ENCODE measurements at places on chromosomes 4 and X.

GRCh38 chr4:118206627-118207026 lies 146.2 kb downstream of the PRSS12 start:
- no peak for DNase-seq

DNA sequence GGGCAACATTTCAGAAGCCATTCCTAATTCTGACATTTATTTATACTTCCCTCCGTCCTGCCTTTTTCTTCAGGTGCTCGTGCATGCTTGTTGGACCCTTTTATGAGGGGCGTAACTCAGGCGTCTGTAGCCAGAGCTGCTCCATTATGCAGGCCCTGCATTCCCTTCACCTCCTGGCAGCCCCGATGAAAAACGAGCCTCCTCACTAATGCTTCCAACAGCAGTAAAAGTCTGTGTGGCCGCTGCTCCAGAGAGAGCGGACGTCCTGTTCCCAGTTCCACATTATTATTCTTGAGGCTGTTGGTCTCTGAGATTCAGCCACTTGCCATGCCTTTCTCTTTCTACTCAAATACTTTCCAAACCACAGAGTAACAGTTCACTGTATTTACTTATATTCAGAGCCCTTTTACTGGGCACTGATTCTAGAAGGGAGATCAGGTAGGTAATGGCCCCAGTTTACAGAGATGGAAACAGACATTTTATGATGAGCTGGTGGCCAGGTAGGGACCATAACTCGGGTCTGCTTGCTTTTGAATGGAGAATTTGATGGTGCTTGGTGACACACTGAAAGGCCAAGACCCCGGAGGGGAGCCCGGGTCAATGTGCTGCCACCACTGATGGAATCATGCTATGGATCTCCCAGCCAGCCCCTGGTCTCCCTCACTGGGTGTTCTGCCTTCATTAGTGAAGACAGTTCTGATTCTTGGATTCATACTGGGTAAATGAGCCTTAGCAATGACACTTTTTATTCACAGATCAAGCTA lies 101.0 kb downstream of the GATB start:
- DNase-seq: no peak

GRCh38 chrX:48890296-48890925 lies 7.2 kb downstream of the TIMM17B start:
- DNase-seq: peak; percentile 6

- peak; percentile 43 for DNase-seq
Observed at GRCh38 chr4:140793291-140793690, 37.1 kb upstream of the TBC1D9 start.

DNA sequence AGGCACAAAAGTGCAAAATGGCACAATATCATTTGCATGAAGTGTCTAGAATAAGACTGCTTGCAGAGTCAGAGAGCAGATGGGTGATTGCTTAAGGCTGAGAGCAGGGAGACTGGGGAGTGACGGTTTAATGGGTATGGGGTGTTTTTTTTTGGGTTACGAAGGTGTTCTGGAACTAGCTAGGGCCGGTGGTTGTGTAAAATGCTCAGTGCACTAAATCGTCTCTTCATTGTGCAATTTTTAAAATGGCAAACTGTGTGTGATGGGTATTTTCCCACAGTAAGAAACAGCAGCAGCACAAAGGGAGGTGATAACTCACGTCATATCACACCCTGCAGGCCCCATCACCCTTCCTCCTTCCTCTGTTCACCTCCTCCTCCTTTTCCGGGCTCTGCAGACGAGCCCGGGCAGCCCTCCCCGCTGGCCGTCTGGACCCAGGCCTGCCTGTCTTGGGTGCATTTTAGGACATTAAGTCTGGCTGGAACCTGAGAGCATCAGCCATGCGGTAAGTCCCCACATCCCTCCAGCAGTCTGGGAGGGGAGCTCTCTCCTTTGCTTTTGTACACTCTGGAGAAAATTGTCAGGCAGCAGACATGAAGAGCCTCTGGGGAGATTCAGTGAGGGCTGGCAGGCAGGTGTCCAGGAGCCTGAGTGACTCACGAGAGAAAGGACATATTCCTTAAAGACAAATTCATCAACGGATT lies 42.7 kb downstream of the ASMT start:
- DNase-seq: peak; percentile 48

GRCh38 chr4:45078201-45078600 lies 351.8 kb upstream of the GNPDA2 start:
- no peak for DNase-seq

DNA sequence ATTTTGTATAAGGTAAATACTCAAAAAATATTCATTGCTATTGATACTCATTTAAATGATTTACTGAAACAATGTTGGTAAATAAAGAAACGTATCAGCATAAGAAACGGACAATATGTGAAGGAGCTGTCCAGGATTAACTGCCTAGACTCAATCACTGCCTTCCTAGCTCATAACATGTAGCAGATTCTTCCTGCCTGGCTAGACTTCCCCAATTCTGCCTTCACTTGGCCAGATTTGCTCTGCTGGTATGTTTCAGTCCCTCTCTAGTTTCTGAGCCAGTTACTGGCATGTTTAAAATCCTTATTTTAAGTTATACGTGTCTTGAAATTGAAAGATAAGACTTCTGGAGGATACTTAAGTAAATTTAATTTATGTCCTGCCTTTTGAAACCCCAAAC lies 740.3 kb downstream of the CENPC start:
- no peak for DNase-seq

DNA sequence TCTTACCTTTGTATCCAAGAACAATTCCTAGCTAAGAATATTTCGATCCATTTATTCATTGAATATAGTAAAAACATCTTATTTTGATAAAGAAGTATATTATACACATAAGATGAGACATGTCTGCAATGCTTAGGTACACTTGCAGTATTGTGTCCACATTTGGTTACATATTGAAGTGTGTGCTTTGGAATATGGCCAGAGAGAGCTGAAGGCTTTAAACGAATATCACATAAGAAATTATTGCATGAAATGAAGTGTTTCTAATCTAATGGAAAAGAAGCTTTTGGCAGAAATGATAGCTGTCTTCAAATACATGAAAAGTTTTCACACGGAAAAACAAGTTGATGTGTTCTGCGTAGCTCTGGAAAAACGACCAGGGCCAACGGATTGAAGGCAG lies 516.1 kb upstream of the ZFP42 start:
- no peak for DNase-seq

DNA sequence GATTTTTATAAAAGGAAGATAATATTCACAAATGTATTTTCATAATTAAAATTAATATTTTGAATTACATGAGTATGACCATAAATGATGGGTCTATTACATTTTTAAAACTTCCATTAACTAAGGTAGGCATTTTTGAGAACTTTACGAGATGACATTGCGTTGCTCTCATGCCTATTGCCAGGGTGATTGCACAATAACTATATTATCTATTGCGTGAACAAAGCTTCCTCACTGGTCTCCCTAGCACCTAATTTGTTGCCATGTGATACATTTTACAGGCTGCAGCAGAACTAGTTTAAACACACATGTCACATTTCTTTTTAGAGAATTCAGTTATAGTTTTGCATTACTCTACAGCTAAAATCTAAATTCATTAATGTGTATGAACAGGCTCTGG lies 289.7 kb upstream of the GRID2 start:
- DNase-seq: no peak

GRCh38 chrX:130165181-130165702 lies 399 bp downstream of the AIFM1 start:
- peak; percentile 20 for DNase-seq

DNA sequence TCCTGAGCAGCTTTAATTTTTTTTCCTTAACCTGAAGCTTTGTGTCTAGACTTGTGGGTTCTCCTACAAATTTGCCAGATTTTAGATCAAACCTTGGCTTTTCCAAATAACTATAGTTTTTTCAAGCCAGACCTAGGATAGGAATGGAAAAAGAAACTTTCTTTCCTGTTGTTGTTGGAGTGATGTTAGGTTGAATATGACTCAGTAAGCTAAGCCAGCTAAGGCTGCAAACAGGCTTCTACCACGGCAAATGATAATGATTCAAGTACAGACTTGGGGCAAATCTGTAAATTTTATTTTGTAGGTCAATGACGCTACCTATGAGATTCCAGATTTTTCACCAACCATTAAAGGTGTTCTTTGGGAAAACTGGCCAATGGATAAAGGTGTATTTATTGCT lies 45.6 kb downstream of the WDR19 start:
- no peak for DNase-seq

DNA sequence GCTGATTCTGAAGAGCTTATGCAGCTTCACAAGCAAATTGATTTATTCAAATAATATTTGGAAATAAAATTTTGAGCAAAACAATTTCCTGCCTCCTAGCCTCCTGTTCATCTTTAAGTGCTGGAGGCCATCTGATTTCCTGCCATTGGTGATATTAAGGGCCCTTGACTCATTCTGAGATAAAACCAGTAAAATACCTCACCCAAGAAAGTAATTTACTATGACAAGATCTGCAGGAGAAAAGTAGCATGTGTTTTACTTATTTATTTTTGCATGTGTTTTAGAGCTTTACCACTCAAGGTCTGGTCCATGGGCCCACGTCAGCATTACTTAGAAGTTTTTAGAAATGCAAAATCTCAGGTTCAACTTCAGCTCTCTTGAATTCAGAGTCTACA lies 67.7 kb downstream of the DCLK2 start:
- DNase-seq: no peak

GRCh38 chr4:92791871-92792440 lies 488.2 kb downstream of the GRID2 start:
- no peak for DNase-seq

GRCh38 chrX:37817579-37817978 lies 29.8 kb downstream of the DYNLT3 start:
- DNase-seq: no peak

- peak; percentile 6 for DNase-seq
Observed at GRCh38 chr4:144174401-144175067, 34.0 kb upstream of the GYPA start.

DNA sequence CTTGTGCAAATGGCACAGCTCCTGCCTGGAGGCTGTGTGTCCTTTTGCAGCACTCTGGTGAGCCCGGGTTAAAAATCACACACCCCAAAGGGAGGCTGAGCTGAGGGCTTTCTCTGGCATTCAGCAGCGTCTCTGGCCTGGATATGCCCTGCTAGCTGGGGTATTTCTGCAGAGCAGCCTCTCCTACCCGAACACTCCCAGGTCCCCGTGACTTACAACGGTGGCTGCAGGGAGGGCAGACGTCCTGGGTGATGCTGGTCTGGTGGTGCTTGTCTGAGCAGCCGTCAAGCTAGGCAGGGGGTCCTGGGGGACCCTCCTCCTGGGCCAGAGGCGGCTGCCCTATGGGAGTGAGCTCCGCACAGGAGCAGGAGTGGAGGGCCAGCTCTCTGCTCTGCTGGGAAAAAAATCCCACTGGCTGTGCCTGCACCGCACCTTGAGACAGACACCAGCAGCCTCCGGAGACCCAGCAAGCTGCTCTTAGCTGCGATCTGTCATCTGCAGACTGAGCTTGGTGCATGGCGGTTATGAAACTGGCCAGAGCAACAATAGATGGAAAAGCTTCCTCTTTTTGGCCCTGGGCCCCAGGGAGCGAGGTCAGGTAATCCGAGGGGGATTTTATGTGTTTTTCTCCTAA lies 41.3 kb upstream of the ASMTL start:
- no peak for DNase-seq

GRCh38 chr4:74117024-74117534 lies 18.1 kb upstream of the CXCL2 start:
- no peak for DNase-seq

DNA sequence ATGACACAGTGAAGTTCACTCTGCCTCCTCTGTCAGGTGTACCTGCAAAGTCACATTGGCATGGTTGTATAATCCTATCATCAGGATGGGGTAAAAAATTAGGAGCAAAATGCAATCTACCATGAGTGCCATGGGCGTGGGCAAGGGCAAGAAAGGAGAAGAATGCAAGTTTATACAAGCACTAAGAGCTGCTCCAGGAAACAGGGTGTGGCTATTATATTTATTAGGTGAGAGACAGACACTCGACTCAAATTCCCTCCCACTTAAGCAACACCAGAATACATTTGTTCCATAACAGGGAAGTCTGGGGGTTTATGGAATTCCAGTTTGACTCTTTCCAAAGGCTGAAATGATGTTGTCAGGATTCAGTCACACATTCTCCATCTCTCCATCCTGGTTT lies 378.8 kb downstream of the BCOR start:
- DNase-seq: no peak

GRCh38 chr4:138021139-138021830 lies 220.9 kb downstream of the SLC7A11 start:
- no peak for DNase-seq

- DNase-seq: no peak
Observed at GRCh38 chrX:100477958-100478357, 67.9 kb upstream of the PCDH19 start.

- DNase-seq: no peak
Observed at GRCh38 chr4:172998527-172999469, 169.8 kb upstream of the GALNT7 start.

DNA sequence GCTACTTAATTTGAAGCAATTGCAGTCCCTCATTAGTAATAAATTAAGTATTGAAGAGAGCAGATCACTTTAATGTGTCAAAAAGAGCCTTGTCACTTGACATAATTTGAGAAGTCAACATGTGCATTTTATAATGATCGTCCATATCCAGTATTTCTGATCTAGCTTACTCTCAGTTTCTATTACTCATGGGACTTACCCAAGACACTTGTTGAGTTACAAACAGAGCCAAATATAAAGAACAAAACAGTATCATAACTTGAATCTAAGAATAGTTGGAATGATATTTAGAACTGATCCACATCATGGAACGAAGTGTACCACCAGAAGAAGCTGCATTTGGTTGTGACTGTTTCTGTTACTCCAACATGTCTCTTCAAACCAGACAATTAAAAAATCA lies 54.7 kb downstream of the SLITRK4 start:
- no peak for DNase-seq

- no peak for DNase-seq
Observed at GRCh38 chr4:88645994-88646393, 51.6 kb downstream of the NAP1L5 start.

DNA sequence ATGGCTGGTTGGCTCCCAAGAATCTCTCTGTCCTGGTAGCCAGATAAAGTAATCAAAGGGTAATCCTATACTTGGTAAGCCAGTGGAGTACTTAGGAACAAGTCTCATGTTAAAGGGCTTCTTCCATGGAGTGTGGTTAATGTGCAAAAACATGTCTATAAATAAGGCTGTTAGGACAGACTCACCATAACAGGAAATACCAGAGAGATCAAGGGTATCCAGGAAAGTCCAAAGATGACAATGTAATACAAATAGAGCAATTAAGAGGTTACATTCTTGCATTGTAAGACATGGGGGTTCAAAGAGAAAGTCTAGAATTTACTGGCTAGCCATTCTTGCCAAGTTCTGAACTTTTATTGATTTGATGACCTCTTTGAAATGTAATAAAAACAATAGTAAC lies 61.9 kb upstream of the ZCCHC13 start:
- DNase-seq: no peak
